ENCODE measurements at places on chromosomes 5 and 9.
A peak's percentile ranks its signal among the peaks of the same experiment; 100 is the strongest.

DNA sequence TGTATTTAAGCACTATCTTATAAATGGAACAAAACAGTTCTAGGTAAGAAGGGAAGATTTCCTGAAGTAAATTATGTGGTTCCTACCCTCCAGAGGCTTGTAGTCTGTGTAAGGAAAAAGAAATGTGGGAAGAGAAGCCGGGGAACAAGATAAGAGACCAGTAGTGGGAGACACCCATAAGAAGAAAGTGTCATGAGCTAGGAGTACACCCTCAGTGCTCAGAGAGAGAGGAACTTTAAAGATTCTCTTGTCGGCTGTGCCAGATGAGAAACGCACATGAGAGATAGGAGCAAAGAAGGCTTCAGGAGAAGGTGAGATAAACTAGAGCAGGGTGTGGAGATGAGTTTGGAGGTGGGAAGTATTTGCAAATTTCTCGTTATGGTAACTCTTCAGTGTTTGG, 18.1 kb downstream of the SLC36A1 start:
- no peak for DNase-seq

DNA sequence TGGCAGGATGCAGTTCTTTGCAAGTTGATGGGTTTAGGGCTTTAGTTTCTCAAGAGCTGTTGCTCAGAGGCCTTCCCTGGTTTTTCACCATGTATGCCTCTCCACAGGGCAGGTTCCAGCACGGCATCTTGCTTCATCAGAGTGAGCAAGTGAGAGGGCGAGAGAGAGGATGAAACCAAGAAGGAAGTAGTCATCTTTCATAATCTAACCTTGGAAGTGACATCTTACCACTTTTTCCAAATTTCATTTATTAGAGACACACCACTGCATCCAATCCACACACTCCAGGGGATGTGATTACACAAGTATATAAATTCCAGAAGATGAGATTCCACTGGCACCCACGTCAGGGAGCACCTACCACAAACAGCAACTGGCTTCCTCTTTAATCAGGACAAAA, 294.4 kb downstream of the MARCHF11 start:
- DNase-seq: peak; percentile 52

- DNase-seq: no peak
Measured at GRCh38 chr5:103211576-103212561, 46.7 kb upstream of the MACIR start.

DNA sequence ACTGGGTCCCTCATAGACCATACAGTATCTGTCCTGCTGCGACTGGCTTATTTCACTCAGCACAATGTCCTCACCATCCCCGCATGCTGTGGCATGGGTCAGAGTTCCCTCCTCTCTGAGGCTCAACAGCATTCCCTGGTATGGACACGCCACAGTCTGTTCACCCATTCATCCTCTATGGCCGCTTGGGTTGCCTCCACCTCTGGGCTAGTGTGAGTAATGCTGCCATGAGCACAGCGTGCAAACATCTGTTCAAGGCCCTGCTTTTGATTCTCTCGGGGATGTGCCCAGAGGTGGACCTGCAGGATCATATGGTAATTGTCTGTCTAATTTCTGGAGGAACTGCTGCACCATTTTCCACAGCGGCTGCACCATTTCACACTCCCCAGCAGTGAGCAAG, 5.5 kb upstream of the FBP2 start:
- no peak for DNase-seq

DNA sequence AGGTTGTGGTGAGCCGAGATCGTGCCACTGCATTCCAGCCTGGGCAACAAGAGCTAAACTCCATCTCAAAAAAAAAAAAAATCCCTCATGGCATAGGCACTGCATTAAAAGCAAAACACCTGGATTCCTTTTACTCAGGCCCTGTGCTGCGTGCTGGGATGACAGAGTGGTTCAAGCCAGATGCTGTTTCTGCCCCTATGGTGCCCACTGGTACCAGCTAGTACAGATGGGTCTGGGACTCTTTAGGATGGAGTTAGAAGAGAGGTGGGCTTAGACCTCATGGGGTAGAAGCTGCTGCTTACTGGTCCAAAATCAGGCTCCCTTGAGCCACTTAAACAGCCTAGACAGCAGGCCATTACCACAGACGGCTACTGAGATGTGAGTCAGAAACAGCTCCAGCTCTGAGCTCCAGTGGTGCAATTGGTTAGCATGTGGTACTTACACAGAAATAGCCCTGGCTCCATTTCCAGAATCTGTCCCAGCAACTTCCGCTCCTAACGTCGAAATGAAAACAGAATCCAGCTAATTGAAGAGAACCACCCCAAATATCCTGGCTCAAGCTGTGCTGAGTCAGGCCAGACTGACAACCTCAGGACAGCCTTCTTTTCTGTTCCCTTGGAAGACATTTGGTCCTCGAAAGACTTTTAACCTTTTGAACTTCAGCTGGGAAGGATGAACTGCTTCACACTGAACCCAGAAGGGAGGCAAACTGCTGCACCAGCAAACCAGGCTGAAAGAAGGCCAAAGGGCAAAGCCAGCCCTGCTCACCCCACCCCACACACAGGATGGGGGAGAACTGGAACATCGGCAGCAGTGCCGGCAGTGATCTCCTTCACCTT, 15.5 kb downstream of the C5orf15 start:
- peak; percentile 81 for DNase-seq

GRCh38 chr5:168125445-168126199, 165.8 kb upstream of the WWC1 start:
- no peak for DNase-seq

DNA sequence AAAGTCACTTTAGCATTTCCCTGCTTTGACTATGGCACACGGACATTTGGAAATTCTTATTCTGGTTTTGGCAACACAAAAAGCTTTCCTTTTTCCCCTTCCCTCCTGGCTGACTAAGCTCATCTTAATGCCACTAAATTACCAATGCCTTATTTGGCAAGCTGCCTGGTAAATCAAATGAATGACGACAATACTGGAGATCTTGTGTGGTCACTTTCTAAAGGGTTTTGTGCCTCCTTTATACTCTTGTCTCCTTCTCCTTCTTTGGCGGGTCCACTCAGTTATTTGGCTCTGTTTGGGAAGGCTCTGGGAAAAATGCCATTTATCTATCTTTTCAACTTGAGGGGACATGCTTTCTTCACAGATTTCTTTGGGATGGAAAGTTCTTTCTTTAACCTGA, 34.9 kb downstream of the SH3GL2 start:
- DNase-seq: peak; percentile 71

DNA sequence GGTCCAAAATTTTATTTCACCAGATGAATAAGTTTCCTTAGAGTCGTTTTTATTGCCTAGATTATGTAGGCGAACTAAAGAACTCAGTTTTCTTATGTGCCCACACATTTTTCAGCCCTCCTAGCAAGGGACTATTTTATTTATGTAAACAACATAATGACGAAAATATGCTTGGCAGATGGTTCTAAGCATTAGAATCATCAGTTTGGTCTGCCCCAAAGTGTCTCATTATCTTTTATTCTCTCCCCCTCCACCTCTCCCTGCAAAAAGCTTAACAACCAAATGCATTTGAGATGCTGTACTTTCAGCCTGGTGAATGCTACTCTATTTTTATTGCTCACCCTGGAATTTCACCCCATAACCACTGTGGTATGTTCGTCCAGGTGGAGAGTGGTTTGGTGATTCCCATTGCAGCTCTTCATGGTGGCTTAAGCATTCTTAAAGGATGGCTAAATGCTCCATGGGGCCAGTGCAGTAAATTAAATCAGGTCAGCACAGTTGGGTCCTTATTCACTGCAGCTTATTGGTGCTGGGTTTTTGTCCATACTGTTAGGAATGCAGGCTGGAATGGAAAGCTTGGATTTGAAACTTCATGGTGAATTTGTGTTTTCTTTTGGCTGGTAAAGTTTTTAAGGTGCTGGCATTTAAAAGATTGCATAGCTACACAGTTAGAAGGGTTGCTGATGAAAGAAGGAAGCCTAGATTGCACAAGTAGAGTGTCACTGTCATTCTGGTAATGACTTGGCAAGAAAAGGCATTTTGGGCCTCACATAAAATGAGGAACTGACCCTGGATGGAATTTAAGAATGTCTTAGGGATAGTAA, 39.2 kb downstream of the TLE4 start:
- DNase-seq: peak; percentile 99

DNA sequence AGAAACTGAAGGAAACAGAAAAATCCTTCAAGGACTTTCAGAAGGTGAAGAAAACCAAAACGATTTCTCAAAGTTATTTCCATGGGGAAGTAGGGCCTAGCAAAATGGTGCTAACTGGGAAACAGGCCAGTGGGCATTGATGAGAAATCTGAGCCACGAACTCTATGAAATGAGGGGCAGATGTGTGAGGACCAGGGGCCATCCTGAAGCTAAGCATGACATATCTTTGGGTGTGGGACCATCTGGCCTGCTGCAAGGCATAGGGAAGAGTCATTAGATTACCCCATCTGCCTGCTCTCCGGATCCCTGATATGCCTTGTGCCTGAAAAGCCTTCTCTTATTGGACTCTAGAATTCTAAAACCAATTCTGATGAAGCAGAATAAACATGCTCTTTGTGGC, 143.8 kb downstream of the PALM2AKAP2 start:
- DNase-seq: no peak

DNA sequence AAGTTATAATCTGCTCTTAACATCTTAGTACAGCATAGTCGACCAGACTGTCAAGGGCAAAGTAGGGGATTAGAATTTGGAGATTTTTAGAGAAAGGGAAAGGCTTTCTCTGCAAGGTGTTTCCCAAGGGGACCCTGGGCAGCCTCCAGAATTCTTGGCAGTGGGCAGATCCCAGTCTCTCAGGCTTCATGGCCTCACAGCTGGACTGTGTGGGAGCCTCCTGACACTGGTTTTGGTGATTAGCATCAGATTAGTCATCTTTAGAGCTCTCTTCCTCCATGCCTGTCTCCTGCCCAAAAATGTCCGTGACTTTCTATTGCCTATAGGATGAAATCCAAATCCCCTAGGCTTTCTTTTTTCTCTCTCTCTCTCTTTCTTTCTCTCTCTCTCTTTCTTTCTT, 370.7 kb downstream of the ZSWIM6 start:
- DNase-seq: peak; percentile 4

DNA sequence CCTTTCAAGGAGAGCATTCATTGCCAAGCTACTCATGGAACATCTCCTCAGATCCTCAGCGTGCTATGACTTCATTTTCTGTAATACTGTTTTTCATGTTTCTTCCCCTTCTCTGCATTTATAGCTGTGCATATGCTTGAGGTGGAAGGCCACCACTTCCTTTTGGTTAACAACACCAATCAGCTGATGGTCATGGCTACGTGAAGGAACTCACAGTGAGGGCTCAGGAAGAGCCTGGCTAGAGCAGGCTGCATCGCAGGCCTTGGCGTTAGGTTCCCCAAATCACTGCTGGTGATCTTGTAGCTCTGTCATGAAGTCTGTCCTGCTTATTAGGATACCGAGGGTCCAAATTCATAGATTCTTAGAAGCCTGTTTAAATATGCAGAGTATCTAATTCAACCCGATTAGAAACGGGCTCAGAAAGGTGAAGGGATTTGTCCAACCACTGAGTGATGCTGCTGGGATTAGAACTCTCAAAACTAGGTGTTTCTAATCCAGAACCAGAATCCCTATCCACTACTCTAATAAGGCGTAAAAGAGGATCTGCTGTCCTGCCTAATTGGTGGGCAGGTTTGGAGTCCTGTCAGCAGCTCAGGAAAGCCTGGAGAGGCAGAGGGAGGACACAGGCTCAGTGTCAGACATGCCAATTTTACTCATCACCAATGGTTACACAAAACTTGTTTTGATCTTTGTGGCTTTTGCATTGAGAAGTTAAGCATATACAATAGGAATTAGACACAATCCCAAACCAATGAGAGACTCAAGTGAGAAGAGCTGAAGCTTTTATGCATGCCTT, 7.5 kb downstream of the SYK start:
- DNase-seq: no peak

- peak; percentile 36 for DNase-seq
Measured at GRCh38 chr9:131839281-131840084, 99.6 kb upstream of the RAPGEF1 start.

GRCh38 chr9:18703151-18703900, 229.4 kb downstream of the ADAMTSL1 start:
- no peak for DNase-seq

GRCh38 chr5:81665795-81666194, 85.1 kb downstream of the SSBP2 start:
- DNase-seq: no peak

- peak; percentile 74 for DNase-seq
Measured at GRCh38 chr5:135964670-135965320, 10.0 kb upstream of the LECT2 start.

DNA sequence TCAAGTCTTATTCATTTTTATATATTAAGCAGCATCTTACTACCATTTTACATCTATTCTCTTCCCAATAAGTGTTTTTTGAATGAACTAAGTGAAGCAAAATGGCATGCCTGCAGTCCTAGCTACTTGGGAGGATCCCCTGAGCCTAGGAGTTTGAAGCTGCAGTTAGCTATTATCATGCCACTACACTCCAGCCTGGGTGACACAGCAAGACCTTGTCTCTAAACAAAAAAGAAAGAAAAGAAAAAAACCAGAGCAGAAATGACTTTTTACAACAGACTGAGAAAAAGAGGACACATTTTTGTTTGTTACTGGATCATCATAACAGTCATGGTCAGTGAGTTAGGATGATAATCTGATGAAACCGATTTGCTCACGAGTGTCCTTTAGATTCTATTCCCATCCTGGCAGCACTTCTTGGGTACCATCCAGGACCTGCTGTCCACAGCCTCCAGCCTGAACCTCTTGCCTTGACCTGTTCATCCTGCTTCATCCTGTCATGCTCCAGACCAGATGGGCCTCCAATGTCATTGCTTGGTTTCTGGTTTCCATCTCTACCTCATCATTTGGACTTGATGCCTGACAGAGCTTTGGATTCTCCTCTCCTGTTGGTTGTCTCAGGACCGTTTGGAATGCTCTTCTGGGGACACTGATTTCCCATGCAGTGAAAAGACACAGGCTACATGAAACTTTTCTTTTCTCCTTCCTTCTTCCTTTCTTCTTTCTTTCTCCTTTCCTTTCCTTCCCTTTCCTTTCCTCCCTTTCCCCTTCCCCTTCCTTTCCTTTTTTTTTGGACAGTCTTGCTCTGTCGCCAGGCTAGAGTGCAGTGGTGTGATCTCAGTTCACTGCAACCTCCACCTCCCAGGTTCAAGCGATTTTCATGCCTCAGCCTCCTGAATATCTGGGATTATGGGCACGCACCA, 50.1 kb upstream of the GLRX start:
- DNase-seq: no peak

- DNase-seq: no peak
Measured at GRCh38 chr9:111955048-111955447, 58.4 kb downstream of the UGCG start.
